ENCODE measurements at places on chromosomes 6 and 20. TPM values are rescaled to one million over a fixed set of nuclear protein-coding genes. Genes with fewer than 3 reads are reported as not detected.

GRCh38 chr20:50600281-50600895 is 90.2 kb downstream of the PTPN1 start:
- DNase-seq, result no peak

DNA sequence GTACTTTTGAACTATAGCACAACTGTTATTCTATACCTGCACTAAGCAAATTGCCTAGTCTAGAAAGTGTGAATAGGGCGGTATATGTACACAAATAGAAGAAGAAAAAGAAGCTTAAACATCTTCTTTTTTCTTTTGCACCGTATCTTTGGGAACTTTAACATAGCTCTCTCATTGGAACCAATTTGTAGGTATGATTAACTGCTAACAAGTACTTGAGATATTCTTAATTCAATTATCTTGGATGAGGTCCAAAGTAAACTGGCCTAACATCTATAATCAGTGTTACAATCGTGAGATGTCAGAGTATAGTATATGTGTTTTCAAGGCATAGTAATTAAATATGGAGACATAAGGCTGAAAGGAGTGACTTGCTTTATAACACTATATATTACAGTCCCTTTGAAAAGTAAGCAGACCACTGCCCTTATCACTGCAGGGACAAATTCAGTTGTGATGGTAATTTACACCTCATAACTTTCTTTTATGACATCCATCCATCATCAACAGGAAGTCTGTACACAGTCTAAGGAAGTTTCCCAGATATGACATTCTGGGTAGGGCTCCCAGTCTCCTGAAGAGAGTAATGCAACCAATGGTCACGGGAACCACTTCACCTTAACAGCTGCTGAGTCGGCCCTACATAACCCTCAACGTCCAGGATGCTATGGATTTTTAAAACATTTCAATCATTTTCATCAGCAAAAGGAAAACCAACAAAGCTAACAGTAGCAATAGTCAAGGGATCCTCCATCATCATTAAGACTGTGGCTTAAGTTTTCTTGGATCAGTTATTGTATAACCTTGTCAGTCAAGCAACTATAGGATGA is 37.6 kb downstream of the NKAIN2 start:
- no peak for DNase-seq

- DNase-seq, result no peak
These were observed 4.9 kb downstream of the ELMO2 start for GRCh38 chr20:46401478-46401860.

DNA sequence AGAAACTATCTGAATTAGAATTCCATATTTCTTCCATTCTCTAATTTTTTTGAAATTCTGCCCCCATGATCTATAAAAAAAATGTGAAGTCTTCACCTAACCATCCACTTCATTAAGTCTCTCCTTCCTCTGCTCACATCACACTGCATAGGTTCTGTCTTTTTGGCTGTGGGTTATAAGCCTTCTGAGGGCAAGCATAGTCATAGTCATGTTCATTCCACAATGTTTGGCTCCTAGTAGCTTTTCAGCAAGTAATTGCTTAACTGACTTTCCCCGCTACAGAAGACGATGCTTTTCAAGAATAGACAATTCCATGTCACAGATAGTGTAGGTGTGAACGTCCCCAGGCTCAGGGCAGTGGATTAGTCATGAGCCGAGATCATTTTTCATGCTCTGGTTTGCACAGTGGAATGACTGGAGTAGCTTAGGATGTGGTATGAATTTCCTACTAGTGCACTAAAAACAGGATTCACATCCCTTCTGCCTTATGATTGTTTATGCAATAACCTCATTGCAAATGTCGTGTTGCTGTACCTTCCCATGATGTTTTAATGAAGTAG is 29.1 kb downstream of the WRNIP1 start:
- no peak for DNase-seq

- DNase-seq, result no peak
These were observed 32.6 kb upstream of the MDFI start for GRCh38 chr6:41605649-41606048.

DNA sequence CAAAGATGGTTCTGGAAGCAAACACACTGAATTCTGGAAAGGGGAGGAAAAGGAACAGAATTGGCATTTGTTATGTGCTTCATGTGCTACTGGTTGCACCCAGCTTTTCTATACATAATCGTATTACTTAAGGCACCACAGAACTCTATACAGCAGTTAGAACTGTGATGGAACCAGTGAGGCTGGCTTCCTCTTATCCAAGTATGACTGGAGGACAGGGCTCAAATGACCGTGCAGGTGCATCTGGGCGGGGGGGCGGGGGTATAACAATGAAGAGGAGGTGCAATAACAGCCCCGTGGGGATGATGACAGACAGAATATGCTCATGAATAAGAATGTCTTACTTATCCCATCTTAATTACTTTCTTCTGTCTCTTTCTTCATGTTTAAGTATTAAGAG is 144.2 kb downstream of the BTBD9 start:
- no peak for DNase-seq

GRCh38 chr6:126664271-126664670 is 324.4 kb downstream of the CENPW start:
- no peak for DNase-seq

Gene LY6G5C
- total RNA-seq, result 3.5 TPM

- DNase-seq, result no peak
These were observed 56.2 kb upstream of the BMP6 start for GRCh38 chr6:7669742-7670141.

DNA sequence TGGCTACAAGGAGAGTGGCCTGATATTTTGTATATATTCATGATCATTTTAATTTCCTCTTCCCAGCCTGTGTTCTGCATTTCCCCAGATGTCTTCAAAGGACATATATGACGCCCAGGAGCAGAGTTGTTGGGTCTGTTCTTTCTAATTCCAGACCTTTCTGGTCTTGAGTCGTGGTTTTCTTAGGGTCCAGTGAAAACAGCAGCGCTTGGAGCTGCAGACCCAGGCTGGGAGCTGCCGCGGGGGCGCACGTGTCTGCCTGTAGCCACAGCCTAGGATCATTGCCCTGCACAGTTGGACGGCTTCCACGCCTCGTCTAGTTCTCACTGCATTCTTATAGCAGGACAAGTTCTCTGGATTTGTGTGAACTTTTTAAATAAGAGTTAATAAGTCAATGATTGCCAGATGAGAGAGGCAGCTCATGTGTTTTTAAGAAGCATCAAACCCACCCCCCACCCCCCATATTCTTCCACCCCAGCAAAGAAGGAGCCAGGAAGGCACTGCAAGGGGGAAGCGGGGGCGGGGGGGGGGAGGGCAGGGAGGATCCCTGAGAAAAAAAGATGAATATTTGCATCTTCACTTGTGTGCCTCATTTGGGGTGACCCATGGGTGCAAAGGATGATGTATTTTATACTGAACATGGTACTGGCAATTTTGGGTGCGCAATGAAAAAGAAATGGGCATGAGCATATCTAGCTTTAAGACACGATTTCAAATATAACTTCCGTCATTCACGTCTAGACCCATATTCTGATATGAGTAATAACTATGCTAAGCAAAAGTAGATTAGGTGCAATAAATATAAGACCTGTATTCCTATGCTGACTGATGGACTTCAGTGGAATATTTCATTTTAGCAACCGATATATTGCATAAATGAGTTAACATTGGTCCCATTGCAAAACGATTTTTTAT is 160.0 kb downstream of the TBXT start:
- no peak for DNase-seq

GRCh38 chr20:4776079-4776630 is 54.4 kb downstream of the PRND start:
- no peak for DNase-seq

GRCh38 chr6:129606664-129607063 is 103.3 kb downstream of the ARHGAP18 start:
- DNase-seq, result no peak

DNA sequence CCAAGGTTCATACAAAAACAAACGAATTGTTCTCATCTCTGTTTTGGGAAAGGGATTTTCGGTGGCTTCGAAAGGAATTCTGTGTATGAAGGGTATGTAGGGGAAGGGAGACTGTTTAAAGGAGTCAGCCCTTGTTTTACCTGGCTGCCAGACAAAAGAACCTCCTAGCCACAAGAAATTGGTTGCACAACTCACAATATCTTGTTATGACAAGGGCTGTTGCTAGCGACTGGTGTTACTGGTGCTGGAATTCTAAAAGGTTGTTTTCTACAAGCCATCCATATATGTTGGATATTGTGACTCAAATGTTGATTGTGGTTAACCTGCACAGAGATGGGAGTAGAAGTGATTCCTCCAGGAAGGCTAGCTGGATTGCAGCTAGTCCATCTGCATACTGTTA is 34.6 kb upstream of the CITED2 start:
- DNase-seq, result no peak

DNA sequence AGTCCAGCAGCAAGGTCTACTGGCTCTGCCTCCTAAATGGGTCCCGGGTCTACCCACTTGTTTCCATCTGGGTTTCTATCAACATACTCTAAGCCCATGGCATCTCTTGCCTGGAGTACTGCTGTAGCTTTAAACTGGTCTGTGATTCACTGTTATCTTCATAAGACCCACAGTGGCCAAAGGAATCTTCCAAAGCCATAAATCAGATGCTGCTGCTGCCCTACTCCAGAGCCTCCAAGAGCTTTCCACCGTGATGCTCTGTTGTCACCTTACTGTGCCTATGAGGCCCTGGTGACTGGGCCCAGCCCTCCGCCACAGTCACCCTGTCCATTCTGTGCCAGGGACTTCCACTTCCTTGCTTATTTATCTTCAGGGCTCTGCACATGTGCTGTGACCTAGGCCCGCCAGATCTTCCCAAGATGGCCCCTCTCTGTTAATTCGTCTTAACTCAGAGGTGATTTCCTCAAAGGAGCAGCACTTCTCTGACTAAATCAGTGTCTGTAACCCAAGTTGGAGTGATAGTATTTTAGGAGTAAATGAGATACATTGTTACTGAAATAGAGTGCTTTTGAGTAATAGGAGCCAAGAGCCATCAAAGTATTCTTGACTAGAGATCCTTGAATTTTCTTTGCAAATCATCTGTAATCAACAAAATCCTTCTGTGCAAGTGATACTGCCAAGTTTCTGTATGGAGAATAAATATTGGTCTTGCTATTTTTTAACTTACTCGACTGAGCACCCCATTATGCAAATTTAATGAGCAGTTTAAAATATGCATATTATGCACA is 102.5 kb downstream of the PPP1R14C start:
- no peak for DNase-seq

GRCh38 chr6:162525181-162525580 is 202.4 kb downstream of the PRKN start:
- DNase-seq, result no peak

DNA sequence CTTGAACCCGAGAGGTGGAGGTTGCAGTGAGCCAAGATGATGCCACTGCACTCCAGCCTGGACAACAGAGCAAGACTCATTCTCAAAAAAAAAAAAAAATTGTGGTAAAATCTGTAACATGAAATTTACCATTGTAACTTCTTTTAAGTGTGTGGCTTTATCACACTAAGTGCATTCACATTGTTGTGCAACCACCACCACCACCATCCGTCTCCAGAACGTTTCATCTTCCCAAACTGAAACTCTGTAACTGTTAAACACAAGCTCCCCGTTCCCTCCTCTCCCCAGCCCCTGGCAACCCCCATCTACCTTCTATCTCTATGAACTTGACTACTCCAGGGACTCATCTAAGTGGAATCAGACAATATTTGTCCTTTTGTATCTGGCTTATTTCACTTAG is 29.7 kb downstream of the PDRG1 start:
- no peak for DNase-seq

Gene MACROD2
- not detected for total RNA-seq

DNA sequence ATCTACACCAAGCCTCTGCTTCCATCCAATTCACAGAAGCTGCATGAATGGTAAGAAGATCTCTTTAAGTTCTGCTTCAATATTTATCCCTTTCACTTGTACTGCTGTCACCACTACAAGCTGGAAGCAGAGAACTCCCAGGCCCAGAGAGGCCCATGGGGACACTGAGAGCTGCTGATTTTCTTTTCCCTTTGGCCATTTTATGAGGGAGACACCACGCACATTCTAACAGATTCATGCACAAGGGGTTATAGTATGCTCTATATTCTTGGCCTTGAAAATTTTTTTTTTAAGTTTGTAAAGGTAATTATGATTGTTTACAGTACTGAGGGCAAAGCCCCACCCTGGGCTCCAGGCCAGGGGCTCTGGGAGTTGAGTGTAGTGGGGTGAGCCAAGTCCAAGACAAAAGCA is 88.4 kb downstream of the MYB start:
- DNase-seq, result no peak

Gene PSMB1
- 298 TPM for total RNA-seq

DNA sequence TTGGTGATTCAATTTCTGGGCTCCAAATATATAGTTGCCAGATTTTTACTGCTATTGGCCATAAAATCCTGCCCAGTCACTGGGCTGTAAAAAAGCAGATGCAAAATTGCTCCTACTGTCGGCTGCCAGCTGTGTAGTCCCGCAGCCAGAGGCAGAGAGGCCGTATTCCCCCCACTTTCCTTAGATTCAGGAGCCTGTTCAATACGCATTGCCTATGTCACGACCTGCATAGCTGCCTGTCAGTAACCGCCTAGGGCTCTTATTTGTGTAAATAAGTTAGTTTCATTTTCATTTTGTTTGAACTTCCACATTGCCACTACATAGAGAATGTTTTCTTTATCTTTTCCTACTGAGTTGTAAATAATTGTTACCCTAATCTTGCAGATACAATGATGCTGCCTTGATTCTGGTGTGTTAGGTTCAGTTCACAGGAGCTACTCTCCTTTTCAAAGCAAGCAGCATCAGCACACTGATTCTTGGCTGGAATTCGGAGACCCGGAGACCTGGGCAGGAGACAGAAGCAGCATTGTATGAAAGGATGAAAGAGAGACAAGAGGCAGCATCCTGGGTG is 46.0 kb upstream of the UST start:
- DNase-seq, result no peak

Gene ZSCAN23
- 0.63 TPM for total RNA-seq

Gene TXLNB
- total RNA-seq, result 0.47 TPM

DNA sequence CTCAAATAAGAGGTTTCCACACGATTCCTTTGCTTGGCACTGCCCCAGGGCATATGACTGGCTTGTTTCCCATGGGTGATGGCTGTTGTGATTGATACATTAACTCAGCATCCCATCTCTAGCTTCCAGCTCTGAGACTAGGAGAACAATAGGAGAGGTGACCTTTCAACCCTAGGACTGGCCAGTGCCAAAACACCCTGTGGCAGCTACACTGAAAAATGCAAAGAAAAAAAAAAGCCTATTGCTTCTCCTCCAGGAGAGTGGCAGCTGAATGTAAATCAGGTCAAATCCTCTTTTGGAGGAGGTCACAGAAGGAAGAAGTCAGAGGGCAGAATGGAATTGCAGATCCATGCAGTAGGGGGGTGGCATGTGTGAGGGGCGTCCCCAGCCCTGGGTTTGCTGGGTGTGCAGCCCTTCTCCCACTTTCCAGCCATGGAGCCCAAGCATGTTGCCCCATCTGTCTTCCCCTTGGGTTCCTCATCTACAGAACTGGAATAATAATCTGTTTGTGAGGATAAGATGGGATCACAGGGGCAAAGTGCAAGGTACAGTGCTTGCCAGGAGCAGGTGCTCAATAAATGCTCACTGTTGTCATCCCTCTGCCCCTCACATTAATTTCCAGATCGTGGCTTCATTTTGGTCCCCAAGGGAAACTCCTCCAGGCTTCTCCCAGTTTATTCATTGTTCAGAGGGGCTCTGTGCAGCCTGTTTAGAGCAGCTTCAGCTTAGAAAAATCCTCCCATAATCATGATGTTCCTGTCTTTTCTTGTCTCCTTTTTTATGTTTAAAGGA is 245.0 kb upstream of the RIN2 start:
- no peak for DNase-seq

GRCh38 chr6:92623431-92623830 is 795.9 kb downstream of the EPHA7 start:
- DNase-seq, result no peak

All from CD8-positive, alpha-beta memory T cell (primary cell).